ENCODE measurements at places on chromosomes 4 and X.

- DNase-seq = no peak
Measured at GRCh38 chrX:118571836-118572235, 76.2 kb downstream of the DOCK11 start.

DNA sequence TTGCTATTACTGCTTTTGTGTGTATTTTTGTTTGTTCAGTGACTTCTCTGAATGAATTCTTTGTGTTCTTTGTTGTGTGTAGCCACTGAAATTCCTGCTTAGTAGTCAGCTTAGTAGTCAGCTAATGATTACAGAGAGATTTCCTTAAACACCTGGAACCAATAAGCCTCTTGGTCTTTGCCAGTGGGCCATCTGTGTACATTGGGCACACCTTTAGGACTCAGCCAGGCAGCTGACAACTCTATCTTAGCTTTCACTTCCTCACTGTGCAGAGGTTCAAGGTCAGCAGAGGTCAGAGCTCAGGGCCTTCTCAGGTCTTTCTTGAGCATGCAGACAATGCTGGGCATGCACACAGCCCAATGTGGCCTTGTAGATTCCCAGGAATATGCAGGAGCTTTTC is 59.3 kb downstream of the RWDD4 start:
- no peak for DNase-seq

GRCh38 chrX:31604629-31605221 is 532.9 kb upstream of the FTHL17 start:
- no peak for DNase-seq

DNA sequence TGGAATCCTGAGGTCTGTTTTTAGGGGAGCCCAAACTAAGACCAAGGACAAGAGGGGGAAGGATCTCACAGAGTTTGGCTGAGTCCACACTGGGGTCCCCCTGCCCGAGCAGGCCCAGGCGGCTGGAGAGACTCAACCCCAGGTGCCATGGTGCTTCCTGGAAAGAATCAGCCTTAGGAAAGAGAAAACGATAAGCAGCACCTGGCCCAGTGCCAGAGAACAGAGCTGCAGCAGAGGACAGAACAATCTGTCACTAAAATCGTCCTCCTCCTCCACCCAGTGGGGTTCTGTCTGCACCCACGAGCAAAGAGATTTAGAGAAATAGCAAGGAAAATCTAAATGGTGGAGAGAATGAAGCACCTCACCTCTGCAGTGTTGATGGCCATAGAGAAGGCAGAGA is 470.5 kb downstream of the BCOR start:
- DNase-seq = peak; percentile 25

- DNase-seq = no peak
Measured at GRCh38 chr4:156956826-156957368, 14.7 kb downstream of the PDGFC start.

GRCh38 chr4:169840554-169840953 is 82.8 kb upstream of the HPF1 start:
- no peak for DNase-seq

GRCh38 chr4:160808174-160808573 is 1355.6 kb downstream of the FSTL5 start:
- no peak for DNase-seq

DNA sequence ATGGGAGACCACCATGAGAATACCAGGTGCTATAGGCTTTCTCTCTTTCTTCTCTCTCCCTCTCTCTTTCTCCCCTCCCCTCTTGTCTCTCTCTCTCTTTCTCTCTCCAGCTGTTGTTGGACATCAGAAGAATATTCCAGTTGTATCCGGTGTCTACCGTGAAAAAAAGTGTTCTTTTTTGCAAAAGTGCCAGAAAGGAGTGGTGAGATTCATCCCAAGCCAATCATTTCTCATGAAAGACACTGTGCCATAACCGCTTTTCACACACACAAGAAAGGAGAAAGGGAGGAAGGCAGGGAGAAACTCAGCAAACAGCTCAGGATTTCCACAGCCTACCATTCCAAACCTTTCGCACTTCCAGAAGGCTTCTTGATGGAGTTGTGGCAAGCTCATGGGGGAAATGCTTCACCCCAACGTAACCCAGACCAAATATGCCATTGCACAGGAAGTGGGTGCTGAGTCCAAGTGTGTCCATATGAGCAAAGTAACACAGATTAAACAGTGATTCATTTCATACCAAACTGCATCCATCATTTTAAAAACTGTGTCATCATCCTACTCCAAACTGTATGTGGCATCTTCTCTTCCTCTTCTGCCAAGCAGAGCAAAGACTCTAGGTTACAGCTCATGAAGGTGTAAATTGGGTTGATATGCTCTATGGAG is 224.0 kb downstream of the APBB2 start:
- no peak for DNase-seq

DNA sequence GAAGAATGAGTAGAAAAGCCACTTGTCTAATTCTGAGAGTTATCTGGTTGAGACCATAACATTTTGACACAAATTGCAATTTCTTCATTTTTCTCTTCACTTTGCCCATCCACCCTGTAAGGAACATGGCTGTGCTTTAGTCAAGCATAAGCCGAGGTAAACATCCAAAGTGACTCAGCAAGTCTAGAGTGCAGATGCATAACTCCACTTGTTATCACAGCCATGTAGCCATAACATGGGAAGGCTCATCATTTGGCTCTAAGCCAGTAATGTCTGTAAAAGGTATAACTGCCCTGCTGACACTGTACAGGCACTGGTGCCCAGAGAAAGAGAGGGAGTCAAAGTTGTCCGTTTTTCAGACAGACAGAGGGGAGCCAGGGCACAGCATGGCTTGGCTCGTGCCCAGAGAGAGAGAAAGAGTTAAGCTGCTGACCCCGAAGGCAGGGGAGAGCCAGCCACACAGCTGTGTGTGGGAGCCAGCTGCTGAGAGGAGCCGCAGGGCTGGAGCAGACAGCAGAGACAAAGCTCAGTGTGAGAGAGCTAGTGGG is 76.9 kb upstream of the EXOC1L start:
- no peak for DNase-seq

DNA sequence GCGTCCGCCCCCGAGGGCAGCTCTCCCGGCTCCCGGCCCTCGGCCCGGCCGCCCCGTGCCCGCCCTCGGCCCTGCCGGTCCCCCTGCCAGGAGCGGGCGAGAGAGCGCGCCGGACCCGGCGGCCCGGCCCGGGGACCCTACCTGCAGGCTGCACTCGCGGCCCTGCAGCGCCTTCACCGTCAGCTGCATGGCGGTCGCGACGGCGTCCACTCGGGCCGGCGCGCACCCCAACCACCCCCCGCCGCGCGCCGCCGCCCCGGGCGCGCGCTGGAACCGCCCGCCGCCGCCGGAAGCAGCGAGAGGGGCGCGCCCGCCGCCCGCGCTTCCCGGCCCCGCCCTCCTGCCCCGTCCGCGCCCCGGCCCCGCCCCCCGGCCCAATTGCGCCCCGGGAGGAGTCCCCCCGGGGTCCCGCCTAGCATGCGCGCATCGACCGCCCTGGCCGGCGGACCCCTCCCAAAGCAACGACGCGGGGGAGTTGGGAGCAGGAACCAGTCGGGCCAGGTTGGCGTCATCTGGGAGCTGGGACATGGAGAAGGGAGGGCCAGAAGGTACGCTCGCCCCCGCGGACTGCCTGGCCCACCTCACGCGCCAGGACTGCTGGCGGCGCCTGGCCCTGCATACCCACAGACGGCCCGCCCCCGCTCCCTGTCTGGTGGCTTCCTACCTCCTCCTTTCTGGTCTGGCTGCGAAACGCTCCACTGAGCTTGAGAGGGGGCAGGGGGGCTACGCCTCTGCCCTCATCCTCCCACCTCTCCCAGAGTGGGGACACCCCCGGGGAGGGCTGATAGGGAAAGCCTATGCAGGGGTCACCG is at the start of gene UBL4A:
TSS of gene UBL4A (minus strand) at position 220 of the 812 bp plus-strand sequence. CDS start at position 189, 31 bp downstream.
- DNase-seq = peak; percentile 29

DNA sequence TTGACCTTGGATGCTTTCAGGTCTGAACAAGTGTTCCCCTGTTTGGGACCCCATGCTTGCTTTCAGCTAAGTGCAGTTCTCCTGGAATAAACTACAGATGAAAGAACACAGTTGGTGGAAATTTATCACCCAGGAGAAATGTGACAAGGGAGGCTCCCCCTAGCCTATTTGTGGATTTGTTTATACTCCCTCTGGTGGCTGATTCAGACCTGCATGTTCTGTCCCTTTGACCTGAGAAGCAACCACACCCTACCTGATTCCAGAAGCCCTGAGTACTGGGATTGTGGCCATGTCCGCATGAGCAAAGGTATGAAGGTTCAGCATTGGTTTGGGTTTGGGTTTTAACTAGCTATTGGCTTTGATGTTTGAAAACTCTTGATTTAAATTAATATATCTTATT is 440.9 kb downstream of the MID1IP1 start:
- peak; percentile 24 for DNase-seq

All from NCI-H524 treated with DMSO at 0.1 percent for 48 hours (cell line).